Omental fat pad (tissue), 4 donors: ENCODE measurements at places on chromosomes 3 and 15. TPM values are rescaled to one million over a fixed set of nuclear protein-coding genes. Genes with fewer than 3 reads are reported as not detected.

GRCh38 chr3:175857666-175858270, 998.6 kb downstream of the NAALADL2 start:
- DNase-seq, result no peak

- DNase-seq, result no peak
These were observed 261.4 kb upstream of the MME start for GRCh38 chr3:154818676-154819255.

DNA sequence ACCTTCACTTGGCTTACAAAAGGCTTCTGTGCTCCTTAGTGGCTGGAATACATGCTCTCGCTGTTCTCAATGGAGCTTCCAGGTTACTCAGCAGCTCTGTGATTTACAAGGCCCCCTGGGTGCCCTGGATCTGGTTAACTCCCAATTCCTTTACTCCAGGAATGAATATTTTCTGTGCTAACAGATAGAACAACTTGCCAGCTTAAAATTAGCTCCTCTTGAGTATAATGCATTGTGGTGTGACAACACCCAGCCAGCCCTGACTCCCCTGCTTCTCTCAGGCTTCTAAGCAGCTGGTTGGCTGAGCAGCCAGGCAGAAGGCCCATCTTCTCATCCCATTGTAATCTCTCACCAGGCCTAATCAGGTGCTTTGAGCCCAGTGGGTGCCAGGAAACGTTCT, 246.4 kb downstream of the ALCAM start:
- no peak for DNase-seq

DNA sequence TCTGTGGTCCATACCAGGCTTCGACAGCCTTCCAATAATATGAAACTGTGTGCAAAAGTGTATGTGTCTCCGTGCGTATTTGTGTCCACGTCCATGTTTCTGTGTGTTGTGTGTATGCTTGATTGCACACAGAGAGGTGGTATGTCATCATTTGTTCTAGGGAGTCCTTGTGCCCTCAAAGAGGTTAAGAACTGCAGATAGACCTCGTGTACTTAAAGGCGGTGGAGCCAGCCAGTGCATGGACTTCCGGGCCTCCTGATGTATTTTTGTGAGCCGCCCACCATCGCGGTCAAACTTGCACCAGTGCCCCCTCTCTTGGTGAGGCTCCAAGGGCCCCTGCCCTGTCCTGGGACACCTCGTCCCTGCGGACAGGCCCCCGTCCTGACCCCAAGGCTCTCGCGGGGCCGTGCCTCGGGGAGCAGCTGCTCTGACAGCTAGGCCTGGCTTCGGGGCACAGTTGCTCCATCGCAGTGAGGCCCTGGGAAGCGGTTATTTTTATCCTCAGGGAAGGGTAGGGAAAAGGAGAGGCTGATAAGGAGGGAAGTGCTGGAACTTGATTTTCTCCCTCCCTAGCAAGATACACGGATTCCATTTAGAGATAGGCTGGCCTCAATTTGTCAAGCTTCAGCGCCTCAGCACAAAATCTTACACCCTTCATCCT, 1.2 kb upstream of the RYK start:
- DNase-seq, result no peak

DNA sequence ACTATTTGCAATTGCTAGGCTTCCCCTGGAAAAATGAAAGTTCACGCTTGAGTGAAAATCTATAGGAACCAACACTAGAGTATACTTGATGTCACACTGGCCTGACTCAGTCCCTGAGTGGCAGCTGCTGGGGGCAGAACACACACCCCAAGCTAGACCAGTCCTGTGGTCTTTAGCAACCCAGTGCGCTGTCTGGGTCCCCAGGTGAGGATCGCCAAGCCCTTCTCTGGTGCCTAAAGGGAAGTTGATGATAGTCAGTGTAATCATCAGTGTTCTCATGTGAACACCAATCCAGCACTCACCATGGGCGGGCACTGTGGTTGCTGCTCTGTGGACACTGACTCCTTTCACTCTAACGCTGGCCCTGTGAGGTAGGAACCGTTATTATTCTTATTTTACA, 11.2 kb downstream of the ALDH1A3 start:
- DNase-seq, result no peak

GRCh38 chr3:79392479-79392878, 375.3 kb downstream of the ROBO1 start:
- DNase-seq, result no peak

GRCh38 chr15:71203586-71204474, 88.6 kb downstream of the THSD4 start:
- DNase-seq, result no peak

DNA sequence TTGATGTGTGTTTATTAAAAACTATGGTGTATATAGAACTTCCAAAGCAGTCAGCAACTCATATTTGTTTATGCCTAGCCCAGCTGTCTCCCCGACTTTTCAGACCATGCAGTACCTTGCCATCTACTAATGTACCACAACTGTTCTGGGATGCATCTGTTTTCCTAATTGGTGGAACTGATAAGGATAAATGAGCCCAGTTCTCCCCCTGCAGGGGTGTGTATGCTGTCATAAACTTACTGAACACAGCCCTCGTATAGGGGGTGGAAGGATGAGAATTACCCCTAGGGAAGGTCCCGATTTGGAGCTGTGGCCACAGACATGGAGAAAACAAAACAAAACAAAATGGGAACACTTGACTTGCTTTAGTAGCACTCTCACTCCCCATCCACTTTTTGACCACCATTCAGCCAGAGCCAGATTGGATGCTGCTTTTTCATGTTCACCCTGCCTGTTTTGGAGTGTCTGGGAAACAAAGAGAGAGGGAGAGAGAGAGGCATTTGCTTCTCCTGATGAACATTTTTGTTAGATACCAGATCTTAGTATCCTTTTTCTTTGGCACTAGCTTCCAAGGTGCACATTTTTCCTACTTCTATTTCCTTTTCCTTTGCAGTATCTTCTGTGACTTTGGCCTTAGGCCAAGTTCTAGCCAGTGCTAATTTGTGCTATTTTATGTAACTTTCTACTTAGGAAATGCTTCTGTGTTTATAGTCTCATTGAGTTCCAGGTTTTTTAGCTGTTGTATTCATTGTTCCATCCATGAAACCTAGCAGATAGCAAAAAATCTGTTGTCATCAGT, 29.1 kb downstream of the CADM2 start:
- no peak for DNase-seq

GRCh38 chr3:188664795-188665194, 507.0 kb upstream of the TPRG1 start:
- no peak for DNase-seq

DNA sequence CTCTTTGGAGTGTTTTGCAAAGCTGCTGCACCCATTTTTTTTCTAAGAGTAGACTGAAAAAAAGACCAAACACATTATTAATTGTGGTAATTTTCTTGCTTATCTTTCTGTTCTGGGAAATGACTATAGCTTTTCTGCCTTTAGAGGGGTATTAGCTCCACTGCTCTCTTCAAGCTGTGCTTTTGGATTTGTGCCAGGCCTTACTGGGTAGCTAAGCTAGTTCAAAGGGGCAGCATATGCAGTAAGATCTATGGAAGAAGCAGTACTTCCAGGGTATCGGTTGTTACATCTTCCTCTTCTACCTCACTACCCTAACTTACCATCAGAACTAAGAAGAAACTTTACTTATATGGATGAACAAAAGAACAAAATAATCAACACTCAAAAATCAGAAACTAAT, 28.7 kb upstream of the ARIH1 start:
- no peak for DNase-seq

DNA sequence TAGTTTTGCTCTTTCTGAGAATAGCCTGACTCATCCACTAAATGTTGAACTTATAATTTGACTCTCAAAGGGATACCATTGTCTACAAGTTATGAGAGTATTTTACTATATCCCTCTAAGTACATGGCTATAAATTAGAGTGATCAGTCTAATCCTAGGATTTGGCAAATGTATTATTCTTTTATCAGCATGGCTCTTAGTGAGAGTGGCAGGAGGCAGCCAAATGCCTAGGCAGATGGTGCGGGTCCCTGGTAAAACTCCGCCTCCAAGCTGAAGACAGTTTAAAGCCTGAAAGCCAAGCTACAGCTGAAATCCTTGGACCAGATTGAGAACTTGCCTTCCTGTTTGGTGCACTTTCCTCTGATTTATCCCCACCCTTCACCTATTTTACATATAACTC, 631.8 kb downstream of the SQOR start:
- no peak for DNase-seq

GRCh38 chr15:41900526-41901380, 6.9 kb upstream of the SPTBN5 start:
- DNase-seq, result no peak

DNA sequence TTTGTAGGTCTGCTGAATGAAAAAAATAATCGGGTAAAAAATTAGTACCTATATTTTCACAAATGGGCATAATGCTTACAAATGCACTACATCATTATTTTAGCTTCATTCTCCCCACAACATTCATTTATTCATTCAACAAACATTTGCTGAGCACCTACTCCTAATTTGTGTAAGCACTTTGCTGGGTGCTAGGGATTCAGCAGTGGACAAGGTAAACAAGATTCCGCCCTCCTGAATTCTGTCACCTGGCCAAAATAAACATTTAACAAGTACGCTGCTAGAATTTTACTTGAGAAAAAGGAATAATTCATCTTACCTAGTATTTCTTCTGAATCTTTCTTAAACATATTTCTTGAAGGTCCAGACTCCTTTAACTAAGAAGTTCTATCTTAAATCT, 72.1 kb downstream of the TIGIT start:
- no peak for DNase-seq

- no peak for DNase-seq
These were observed 108.9 kb downstream of the EDEM1 start for GRCh38 chr3:5296362-5296761.

GRCh38 chr3:197520311-197521276, 35.2 kb downstream of the BDH1 start:
- DNase-seq, result no peak

DNA sequence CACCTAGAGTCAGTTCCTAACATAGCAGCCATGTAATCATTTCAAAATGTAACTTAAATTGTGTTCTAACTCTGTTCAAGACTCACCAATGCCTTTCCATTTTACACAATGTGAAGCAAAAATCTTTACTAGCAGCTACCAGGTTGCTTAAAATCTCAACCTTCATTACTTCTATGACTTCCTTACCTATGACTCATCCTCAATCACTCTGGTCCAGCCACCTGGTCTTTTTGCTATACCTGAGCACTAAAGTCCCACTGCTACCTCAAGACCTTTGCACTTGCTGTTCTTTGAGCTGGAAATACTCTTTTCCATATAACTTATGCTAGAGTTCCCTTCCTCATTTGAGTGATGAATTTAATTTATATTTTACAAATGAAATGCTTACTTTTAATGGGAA, 993.2 kb downstream of the NTRK3 start:
- no peak for DNase-seq

DNA sequence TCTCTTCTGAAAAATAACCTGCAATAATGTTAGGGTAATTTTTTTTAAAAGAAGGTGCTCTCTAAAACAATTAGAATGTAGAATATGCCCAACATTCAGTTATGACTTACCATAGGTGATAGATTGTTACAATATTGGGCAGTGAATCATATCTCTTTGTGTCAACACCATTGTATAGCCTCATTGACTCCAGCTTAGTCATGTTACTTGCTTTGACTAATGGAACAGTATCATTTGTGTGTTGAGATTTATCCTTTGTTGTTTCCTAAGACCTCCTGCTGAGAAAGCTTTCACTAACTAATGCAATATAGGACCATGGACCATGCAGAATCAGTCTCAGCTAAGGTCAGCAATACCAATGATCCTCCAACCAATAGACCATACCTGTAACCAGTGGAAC, 1106.4 kb downstream of the SI start:
- DNase-seq, result no peak

DNA sequence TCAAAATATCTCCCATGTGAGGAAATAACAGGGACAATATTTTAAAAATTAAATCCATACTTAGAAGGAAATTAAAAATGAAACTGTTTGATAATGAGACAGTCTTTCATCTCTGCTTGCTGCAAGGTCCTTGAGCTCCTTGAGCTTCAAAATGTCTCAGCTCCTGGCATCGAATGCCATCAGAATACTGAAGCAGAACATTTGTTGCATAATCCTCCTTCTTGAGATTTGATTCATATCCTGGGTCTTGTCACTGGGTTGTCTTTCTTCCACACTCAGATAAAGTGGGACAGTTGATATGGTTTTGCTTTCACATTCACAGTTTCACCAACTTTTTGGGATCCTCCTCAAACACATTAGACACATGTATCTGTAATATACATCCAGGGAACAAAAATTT, 27.8 kb downstream of the COL8A1 start:
- no peak for DNase-seq

DNA sequence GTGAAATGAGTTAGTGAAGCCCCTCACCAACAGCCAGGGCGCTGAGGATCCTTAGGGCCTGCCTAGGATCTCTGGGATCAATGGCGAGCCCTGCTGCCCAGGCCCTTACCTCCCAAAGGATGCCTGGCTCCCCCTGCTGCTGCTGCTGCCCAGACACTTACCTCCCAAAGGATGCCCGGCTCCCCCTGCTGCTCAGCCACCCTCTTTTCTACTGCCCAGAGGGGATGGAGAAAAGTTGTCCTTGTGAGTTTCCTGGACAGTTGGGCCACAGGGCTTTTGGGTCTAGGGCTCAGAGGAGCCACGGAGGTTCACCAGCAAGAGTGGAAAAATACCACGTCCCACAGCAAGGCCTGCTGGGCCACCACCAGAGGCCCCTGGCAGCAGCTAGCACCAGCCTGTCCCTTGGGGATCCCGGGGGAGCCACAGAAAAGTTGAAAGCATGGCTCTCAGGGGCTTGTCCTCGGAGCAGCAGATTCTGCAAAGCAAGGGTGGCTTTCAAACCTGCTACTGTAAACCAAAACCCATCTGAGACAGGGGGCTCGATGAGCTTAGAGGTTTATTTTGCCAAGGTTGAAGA, 59.4 kb downstream of the SLC6A6 start:
- DNase-seq, result no peak

- no peak for DNase-seq
These were observed 30.2 kb upstream of the LHFPL4 start for GRCh38 chr3:9583792-9584191.

- DNase-seq, result no peak
These were observed 707 bp upstream of the FAM81A start for GRCh38 chr15:59437142-59437816.

DNA sequence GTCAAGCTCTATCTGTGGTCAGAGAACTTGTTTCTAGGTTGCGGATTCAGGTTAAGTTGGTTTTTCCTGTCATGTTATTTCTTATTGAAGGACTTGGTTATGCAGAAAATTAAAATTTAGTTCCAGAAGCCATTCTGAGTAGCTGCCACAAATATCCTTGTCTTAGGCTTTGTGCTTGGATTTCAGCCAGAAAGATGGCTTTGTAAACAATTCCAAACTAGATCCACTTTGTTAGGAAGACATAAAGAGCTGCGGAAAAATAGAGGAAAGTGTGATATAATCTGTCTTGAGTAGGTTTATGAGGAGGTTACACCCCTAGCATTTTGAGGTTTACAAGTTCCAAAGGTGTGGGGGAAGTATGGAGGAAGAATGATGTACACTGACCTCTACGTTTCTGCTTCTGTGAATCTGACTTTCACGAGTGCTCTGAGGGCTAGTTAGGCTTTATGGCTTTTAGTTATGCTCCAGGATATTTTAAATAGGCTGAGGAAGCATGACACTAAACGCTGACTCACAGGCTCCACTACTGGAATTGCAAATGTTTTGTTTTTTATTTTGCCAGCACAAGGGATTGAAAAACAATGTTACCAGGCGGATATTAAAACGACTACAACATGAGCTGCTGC, 46.3 kb upstream of the UTS2B start:
- no peak for DNase-seq

Gene GPR15
- total RNA-seq, result not detected

Gene STRA6
- total RNA-seq, result not detected

Gene CPEB1
- total RNA-seq, result 5.0 TPM

Gene C3orf22
- not detected for total RNA-seq

Gene SMAD6
- total RNA-seq, result 44.9 TPM

Gene ANKUB1
- total RNA-seq, result not detected

Gene EHD4
- 88.6 TPM for total RNA-seq

Gene P3H2
- total RNA-seq, result 3.4 TPM
